Lower leg skin (tissue), 4 donors: ENCODE measurements at places on chromosomes 1 and 21. TPM values are rescaled to one million over a fixed set of nuclear protein-coding genes. Genes with fewer than 3 reads are reported as not detected.

The LCE1A gene
- 718 TPM for total RNA-seq

The RIMKLA gene
- 0.34 TPM for total RNA-seq

The RNU1-1 gene
- total RNA-seq, result not detected

The RPTN gene
- 19.1 TPM for total RNA-seq

The DNM3 gene
- 4.5 TPM for total RNA-seq

The KPRP gene
- 231 TPM for total RNA-seq

The KRTAP20-3 gene
- not detected for total RNA-seq

The DNAJC6 gene
- total RNA-seq, result 3.6 TPM

The RGS1 gene
- total RNA-seq, result 36.6 TPM

The EPRS1 gene
- 39.3 TPM for total RNA-seq

The ESRRG gene
- 6.8 TPM for total RNA-seq

The LCE1B gene
- 235 TPM for total RNA-seq

The KIF14 gene
- 0.38 TPM for total RNA-seq

The OR2T3 gene
- not detected for total RNA-seq

The GPR3 gene
- 1.1 TPM for total RNA-seq

The GATAD2B gene
- 24.1 TPM for total RNA-seq

The GPR89B gene
- total RNA-seq, result 19.7 TPM

The CAMK2N1 gene
- total RNA-seq, result 13.3 TPM

The CLIC6 gene
- 4.0 TPM for total RNA-seq

The MFSD2A gene
- 158 TPM for total RNA-seq

The GBP7 gene
- not detected for total RNA-seq

The RNF207 gene
- total RNA-seq, result 5.0 TPM

The TMPRSS15 gene
- not detected for total RNA-seq

The SH3BGR gene
- total RNA-seq, result not detected

The SYT2 gene
- total RNA-seq, result not detected

The TEX38 gene
- total RNA-seq, result not detected

The PCSK9 gene
- 1.0 TPM for total RNA-seq

The IGSF21 gene
- 3.0 TPM for total RNA-seq

The INAVA gene
- 176 TPM for total RNA-seq

The NBPF8 gene
- 11.4 TPM for total RNA-seq

The MANEAL gene
- total RNA-seq, result 6.6 TPM

The PROK1 gene
- total RNA-seq, result not detected

The GRHL3 gene
- 182 TPM for total RNA-seq

The S100A16 gene
- total RNA-seq, result 328 TPM

The DTL gene
- total RNA-seq, result 1.1 TPM

The DMBX1 gene
- total RNA-seq, result 0.12 TPM

The FBXO42 gene
- 52.6 TPM for total RNA-seq

The RPF1 gene
- 38.1 TPM for total RNA-seq

The DOCK7 gene
- 27.0 TPM for total RNA-seq

The AADACL4 gene
- not detected for total RNA-seq

The PAX7 gene
- not detected for total RNA-seq

The LRRC38 gene
- total RNA-seq, result 2.4 TPM

The OR2G6 gene
- not detected for total RNA-seq

The NEK2 gene
- 1.5 TPM for total RNA-seq

The DCDC2B gene
- not detected for total RNA-seq

The ADGRB2 gene
- total RNA-seq, result 2.2 TPM
